Fibroblast of gingiva (primary cell): ENCODE measurements at places on chromosomes 6 and 20.

DNA sequence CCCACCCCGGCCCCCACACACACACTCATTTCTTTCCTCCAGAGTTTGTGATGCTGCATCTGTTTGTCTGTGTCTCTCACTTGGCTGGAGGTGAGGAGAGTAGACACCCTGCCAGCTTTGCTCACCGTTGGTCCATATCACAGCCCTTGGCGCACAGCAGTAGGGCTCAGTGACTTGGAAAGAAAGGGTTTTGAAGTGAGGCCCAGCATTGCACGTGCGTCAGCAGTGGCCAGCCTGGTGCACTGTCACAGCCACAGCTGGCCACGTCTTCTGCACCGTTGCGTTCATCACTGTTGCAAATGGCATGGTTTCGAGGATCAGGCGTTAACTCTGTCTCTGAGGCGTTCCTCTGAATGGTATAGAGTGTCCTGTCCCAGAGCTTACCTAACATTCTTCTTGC is 3.7 kb downstream of the WFDC5 start:
- no peak for DNase-seq

- DNase-seq: peak; percentile 84
Observed at GRCh38 chr20:22905658-22906057, 129.5 kb upstream of the SSTR4 start.

GRCh38 chr20:51579137-51579536 is 36.6 kb upstream of the NFATC2 start:
- DNase-seq: peak; percentile 33

DNA sequence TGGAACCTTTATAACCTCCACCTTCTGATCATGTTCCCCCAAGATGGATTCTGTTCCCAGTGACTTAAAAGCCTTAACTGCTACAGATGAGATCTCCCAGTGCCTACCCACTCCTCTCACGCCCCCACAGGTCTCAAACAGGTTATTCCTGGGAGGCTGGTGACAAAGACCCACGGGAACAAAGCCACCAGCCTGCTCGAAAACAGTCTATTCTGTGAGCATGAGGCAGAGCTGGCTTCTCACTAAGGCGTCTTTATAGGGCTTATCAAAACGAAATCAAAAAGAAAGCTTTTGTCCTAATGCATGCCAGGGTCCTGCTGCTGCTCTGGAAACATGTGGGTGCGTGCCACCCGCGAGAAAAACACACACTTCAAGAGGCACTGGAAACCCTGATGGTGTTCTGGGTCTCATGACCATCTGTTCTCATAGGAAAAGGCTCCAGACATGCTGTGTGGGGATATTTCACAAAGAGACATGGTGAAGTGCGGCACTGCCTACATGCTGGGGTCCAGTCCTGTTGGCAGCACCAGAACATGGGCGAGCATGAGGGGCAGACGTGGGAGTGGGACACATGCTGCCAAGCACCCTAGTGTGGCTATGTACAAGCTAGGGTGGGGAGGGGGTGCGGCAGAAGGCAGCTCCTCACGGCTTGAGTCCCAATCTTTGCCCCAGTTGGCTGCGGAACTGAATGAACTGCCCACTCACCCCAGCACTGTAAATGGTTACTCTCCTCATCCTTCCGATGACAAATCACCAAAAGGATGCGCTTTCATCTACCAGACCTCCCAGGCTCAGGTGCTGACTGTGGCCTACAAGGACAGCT is 2.1 kb downstream of the FKBP1A start:
- DNase-seq: no peak

DNA sequence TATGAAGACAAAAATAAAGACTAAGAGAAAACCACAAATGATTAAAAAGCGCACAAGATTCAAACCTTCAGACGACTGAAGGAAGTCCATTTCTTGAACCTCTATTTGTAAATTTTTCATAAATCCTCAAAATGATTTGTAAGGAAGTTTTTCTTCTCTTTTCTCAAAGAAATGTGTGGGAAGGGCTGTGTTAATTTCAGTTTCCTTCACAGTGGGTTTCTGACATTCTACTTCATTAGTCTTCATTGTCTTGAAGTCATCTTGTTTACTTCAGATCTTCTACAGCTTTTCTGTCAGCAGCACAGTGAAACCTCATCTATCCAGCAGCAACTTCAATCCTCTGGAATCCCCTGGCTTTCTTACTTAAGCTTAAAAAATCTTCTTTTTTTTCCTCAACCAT is 87.6 kb upstream of the MYLIP start:
- DNase-seq: no peak

GRCh38 chr6:16136091-16136490 is 7.2 kb downstream of the MYLIP start:
- no peak for DNase-seq

- DNase-seq: no peak
Observed at GRCh38 chr6:164370773-164371172, 938.6 kb downstream of the C6orf118 start.

DNA sequence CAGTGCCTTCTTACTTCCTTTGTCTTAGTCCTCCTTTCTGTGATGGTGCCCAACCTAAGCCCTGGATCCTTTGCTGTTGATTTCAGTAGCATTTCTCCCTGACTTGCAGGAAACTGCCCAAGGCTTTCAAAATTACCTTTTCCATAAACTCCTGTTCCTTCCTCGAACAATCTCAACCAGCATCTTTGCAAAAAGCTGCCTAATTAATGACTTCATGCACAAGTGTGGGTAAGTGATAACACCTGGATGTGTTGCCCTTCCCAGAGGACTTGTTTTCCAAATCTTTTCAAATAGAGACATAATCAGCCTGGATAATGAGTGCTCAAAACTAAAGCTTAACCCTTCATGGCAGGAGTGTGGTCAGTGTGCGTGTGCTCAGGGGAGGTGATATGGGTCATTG is 118.0 kb downstream of the PCSK2 start:
- no peak for DNase-seq

DNA sequence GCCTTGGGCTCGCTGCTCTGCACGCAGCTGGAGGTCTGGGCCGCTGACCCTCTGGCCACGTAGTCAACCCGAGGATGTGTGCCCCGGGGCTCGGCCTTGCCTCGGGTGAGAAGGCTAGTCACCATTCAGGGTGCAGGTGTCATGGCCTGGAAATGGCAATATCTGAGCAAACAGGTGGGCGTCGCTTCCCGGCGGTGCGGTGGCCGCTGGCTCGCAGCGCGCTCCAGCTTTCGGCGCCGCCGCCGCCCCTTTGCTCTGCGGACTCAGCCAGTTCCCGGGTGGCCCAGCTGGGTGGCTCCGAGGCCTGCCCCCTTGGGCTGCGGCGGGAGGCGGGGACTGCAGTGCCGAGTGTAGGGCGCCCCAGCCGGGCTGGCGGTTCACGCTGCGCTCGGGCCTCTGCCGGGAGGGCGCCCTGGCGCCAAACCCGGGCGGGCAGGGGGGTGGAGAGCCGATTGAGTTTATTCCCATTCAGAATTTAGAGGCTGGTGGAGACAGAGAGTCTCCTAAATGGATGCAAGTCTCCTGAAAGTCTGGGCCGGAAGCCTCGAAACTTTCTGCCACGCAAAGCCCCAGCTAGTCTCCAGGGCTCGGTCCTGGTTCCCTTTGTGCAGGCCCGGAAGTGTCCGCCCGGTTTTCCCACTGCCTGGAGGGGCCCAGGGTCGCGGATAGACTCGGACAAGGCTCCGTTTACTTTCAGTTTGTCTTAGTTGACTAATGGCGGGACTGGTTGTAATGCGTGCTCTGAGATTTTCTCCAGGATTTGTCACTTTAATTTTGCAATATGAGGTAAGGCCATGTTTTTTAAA is 11.3 kb upstream of the TFAP2A start:
- DNase-seq: peak; percentile 61

DNA sequence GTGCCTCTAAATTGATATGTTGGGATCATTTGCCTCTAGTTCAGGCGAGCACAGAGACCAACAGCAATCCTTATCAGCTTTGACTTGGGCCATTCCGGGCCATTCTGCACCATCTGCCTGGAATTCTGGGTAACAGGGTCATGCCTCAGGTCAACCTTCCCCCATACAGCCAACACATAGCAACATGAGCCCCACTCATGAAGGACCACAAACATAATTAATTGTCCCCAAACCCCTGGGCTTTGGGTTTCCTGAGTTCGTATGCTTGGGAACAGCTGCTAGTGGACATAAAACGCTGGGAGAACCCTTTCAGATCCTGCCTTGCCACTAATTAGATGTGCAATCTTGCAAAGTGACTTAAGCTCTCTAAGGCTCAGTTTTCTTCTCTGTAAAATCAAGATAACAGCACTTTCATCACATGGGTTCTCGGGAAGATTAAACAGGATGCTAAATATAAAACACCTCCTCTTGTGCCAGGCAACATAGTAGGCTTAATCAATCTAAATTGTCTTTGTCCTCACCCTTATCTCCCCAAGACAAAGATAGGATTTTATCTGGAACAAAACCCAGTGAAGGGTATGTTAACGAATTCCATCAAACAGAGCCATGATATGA is 426.5 kb downstream of the CD83 start:
- no peak for DNase-seq

GRCh38 chr20:44552050-44552449 is 30.2 kb upstream of the SERINC3 start:
- no peak for DNase-seq

GRCh38 chr6:101776919-101777350 is 383.4 kb downstream of the GRIK2 start:
- no peak for DNase-seq

DNA sequence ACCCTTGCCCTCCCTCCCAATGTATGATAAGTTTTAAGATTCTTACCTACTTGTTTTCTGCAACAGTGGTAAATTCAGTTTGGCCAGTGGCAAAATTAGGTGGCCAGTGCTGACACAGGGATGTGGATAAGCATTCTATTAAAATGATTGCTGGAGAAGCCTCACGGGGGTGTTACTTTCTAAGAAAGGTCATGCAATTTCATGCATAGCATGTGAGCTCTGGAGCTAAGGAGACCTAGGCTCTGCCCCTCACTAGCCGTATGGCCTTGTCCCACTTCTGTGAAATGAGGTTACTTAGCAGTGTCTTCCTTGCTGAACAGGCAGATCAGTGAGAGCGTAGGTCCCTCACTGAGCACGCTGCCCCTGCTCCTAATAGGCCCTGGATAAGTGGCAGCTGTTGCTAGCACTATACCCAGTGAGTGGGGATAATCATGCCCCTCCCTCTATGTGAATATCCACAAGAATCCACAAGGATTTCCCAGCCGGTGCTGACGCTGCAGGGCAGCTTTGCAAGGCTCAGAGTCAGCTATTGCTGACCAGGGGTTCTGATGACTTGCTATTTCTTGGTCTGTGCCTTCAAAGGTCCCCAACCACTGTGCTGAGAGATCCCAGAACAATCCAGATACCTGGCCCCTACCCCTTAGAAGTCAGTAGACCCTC is 86.5 kb upstream of the MRPS10 start:
- no peak for DNase-seq

DNA sequence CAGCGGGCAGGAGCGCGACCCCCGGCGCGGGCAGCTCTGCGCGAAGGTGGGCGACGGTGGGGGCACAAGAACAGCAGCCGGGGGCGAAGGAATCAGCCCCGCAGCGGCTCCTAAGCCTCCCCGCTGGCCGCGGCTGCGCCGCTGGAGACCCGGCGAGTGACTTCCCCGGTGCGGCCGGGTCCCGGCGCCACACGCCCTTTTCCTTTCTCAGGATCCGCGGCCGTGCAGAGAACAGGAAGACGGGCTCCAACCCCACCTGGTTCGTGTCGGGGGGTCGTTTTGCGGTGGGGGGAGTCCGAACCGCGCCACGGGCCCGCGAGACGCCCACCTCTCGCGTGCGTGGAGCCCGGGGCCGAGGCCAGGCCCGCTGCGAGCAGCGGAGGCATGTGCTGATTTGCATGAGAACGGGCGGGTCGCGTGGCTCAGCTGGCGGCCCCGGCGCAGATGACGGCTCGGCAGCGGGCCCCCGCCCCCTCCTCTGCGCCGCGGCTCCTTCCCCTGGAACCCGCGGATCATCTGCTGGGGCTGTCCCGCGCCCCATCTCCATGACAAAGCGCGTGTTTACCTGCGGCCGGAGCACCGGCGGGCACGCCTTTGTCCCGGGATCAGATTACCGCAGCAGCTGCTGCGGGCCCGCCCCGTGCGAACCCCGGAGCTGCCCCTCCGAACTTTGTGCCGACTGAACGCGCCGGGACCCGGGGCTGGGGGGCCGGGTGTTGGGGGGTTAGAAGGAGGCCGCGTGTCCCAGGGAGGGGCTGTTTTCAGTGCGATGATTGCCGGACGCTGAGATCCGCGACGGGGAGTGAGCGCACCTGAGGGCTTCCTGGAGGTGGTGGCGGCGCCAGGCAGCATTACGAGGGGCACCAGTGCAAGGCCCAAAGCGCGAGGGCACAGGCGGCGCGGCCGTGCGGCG is 4.9 kb upstream of the DLL1 start:
- no peak for DNase-seq

DNA sequence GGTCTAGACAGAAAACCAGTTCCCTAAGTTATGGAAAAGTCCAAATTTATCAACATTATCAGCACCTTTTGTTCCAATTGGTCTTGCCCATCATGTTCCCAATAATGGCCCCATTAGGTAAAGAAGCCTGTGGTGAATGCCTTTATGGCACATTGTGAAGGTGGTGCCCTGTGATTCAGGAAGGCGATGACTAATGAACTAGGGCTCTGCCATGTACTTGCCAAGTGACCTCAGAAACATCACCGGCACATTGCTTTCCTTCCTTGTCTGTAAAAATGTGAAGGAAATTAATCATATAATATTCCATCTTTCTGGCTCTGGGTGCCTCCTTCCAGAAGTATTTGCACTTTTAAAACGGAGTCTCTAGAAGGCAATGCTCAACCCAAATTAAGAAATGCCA is 132.3 kb downstream of the UNC5CL start:
- DNase-seq: no peak

GRCh38 chr20:64099086-64099786 is 8.1 kb downstream of the NPBWR2 start:
- no peak for DNase-seq

GRCh38 chr20:62370115-62370806 is 3.1 kb upstream of the LAMA5 start:
- peak; percentile 61 for DNase-seq

- DNase-seq: peak; percentile 22
Observed at GRCh38 chr20:63819224-63819921, 11.7 kb downstream of the ZBTB46 start.

GRCh38 chr6:63881791-63882190 is 246.2 kb downstream of the PHF3 start:
- no peak for DNase-seq

- DNase-seq: no peak
Observed at GRCh38 chr6:43809417-43810305, 39.6 kb downstream of the VEGFA start.

- no peak for DNase-seq
Observed at GRCh38 chr6:19492636-19493405, 344.3 kb upstream of the ID4 start.

DNA sequence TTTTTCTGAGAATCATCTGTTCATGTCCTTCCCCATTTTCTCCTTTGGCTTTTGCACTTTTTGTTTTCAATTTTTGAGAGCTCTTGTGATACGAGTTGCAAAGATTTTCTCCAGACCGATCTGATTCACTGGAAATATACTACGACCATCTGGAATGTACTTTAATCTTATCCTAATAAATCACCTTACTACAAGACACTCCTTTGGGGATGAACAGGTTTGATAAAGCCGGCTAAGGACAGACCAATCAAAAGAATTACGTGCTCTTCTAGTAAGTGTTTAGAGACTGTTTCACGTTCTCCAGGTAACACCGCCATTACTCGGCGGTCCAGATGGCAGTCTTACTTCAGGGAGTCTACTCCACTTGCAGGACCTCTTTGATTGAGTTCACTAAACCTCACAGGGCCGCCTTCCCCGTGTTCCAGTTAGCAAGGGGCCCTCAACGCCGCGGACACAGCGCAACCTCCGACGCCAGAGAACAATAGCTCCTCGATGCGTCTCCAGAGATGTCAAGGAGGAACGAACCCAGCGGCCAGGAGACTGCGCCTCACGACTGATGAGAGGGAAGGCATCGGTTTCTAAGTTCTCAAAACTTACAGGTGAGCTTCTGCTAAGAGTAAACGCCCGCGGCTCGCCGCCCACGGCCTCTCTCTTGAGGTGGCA is 920 bp upstream of the WTAP start:
- DNase-seq: no peak

GRCh38 chr6:107730683-107731314 is 93.3 kb downstream of the SCML4 start:
- DNase-seq: no peak
